ENCODE measurements at places on chromosomes 7 and 10.

GRCh38 chr10:130212746-130213145, 76.6 kb downstream of the GLRX3 start:
- DNase-seq, result no peak

DNA sequence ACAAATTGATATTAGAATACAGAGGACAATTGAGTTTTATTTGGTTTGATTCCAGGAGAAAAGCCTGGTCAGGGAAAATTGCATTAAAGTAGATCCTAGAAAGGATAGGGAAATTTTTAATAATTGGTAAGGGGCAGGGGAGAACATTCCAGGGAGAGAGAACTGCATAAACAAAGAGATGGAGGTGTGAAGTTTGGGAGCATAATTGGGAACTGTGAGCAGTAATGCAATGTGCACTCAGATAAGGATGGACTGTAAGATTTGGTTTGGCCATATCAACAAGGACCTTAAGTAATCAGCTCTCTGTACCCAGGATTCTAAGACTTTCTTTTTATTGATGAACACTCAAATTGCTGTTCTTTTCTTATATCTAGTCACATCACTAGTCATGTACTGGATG, 41.4 kb downstream of the ZMYND11 start:
- no peak for DNase-seq

GRCh38 chr10:391305-391704, 256.1 kb downstream of the ZMYND11 start:
- DNase-seq, result no peak

DNA sequence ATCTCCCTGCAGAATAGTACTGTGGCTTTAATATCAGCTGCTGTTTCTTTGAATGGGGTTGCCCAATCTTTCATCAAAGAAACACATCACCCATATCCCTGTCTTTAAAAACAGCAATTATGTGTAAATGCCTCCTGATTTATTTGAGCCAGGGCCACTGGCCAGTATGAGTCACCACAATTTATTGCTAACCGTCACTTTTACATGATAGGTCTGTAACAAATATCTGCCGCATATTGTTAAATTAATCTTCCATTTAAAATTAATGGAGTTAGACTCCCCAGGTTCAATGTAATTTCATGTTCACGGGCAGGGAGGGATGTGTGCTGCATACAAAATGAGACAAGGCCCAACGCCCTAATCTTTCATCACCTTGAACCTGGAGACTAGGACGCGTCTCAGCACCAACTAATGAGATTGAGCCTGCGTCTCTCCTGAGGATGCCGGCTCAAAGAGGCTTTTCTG, 673.4 kb downstream of the AUTS2 start:
- DNase-seq, result no peak

DNA sequence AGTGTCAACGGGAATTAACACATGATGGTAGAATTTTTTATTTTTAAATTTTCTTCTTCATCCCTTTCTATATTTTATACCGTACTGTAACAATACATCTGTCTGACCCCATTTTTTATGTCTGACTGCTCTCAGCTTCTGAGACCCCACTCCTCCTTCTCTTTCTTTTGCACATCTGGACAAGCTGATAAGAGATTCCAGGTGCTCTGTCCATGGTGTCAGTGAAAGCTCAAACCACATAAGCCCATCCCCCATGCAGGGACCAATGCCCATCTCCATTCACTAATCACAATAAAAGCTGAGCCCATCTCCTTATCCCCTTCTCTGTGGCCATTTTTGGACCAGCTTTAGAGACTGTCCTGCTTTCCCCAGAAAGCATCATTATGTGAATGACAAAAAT, 8.7 kb downstream of the GSDME start:
- DNase-seq, result no peak
